ENCODE measurements at places on chromosomes 11 and 22. TPM values are rescaled to one million over a fixed set of nuclear protein-coding genes. Genes with fewer than 3 reads are reported as not detected.
A peak's percentile ranks its signal among the peaks of the same experiment; 100 is the strongest.

Gene SPDYC
- not detected for polyA plus RNA-seq

Gene APOBEC3G
- 11.4 TPM for polyA plus RNA-seq

Gene FGF4
- not detected for polyA plus RNA-seq

Gene OSBP2
- polyA plus RNA-seq = 5.6 TPM

GRCh38 chr11:74847395-74847794 is 98.7 kb downstream of the RNF169 start:
- no peak for DNase-seq

GRCh38 chr11:65072631-65072966 is 11.2 kb downstream of the CDCA5 start:
- DNase-seq = no peak

DNA sequence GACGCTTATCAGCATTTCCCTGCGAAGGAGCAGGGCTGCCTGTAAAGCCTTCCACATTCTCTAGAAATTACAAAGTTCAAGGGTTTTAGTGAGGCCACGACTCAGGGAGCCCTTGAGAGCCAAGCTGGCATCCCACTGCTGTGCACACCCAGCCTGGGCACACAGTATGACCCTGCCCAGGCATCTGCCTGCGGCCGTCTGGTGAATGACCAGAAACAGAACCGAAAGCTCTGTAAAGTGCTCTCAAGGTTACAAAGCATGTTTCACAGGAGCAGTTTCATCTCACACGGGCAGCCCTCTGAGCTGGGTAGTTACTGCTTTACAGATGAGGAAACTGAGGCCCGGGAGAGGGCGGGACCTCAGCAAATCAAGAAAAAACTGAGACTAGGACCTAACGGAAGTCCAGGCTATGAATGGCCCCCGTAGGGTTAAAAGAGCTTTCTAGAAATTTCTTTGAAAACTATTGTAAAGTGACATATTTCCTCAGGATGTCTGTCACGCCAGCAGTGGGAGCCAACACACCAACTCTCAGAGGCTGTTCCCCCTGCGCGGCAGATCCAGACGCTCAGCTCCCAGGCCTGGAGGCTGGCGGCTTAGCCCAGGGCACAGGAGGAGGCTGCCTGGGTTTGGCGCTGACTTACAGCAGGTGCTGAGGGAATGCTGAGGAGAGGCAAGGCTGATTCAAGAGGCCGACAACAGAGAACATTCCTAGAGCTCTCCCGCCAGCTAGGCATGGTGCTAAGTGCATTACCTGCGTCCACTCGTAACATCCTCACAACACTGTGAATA is 7.7 kb upstream of the TCF20 start:
- no peak for DNase-seq

DNA sequence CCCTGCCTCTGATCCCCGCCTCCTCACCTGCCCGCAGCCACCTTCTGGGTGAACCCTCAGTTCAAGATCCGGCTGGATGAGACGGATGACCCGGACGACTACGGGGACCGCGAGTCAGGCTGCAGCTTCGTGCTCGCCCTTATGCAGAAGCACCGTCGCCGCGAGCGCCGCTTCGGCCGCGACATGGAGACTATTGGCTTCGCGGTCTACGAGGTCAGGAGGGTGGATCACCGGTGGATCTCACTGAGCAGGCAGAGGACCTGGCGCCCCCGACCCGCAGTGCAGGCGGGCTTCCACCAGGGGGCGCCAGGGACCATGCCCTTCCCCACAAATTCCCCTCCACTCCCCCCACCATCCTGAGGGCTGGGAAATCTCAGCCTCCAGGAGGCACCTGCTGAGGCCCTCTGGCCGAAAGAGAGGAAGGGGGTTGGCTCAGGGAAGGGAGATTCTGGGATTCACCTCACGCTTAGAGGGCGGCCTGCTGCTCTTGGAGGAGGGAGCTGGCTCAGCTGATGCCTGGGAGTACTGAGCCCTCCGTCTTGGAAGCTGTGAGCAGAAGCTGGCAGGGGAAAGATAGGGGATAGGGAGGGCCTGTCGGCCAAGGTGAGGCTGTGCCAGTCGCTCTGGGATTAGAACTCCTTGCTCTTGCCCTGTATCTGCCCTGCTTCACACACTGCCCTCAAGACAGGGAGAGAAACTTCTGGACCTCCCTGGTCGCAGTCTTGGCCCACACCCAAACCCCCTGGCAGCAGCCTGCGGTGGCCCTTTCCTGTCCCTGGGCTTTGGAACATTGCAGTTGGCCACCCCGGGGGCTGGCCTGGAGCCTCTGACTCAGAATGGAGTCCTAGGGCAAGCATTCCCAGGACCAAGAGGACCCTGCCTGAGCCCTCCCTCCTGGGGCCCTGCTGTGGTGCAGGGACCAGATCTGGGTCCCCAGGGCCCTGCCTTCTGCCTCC is 23.2 kb downstream of the CAPN1 start:
- no peak for DNase-seq

- no peak for DNase-seq
Measured at GRCh38 chr22:40420341-40421081, 50.1 kb downstream of the SGSM3 start.

DNA sequence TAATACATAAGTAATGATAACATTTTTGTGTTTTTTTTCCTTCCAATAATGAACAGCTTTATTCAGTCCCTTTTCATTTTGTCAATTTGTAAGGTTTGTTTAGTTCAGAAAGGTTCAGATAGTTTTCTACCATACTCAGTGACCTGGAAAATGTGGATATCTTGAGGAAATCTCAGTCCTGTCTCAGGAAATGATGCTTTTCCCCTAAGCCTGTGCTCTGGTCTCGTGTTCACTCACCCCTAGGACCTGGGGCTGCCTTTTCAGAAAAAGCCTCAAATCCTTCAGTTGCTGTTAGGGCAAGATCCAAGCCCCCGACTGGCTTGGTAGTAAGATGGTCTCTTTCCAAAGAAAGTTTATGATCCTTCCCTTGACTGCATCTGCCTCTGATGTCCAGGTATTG is 21.8 kb downstream of the MS4A6A start:
- DNase-seq = no peak

GRCh38 chr11:75333807-75334140 is 17.7 kb downstream of the ARRB1 start:
- no peak for DNase-seq

DNA sequence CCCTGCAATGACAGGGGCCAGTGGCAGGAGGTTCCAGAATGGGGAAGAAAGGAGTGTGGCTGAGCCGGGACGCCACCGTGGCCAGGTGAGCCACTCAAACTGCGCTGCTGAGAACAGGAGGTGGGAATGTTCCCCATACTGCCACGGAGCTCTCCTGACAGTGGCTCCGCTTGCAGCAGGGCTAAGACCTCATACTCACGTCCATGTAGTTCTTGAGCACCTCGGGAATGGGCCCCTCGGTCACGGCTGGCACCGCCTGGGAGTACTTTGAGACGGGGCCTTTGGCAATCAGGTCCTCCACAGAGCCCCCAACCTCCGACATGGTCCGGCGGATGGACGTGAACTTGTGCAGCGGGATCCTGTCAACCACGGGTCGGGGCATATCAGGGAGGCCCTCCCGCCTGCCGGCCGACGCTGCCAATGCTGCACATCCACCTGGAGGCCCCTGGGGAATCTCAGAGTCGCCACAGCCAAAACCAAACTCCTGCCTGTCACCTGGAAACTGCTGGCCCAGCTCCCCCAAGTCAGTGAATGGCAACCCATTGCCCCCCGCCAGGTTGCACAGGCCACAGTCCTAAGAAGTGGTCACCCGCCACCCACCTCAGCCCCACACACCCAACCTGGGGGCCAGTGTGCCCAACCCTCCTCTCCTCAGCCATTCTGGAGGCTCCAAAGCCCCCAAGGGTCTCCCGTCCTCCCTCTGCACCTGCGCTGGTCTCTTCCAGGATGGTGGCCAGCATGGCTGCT is 2.4 kb downstream of the CTSD start:
- no peak for DNase-seq

DNA sequence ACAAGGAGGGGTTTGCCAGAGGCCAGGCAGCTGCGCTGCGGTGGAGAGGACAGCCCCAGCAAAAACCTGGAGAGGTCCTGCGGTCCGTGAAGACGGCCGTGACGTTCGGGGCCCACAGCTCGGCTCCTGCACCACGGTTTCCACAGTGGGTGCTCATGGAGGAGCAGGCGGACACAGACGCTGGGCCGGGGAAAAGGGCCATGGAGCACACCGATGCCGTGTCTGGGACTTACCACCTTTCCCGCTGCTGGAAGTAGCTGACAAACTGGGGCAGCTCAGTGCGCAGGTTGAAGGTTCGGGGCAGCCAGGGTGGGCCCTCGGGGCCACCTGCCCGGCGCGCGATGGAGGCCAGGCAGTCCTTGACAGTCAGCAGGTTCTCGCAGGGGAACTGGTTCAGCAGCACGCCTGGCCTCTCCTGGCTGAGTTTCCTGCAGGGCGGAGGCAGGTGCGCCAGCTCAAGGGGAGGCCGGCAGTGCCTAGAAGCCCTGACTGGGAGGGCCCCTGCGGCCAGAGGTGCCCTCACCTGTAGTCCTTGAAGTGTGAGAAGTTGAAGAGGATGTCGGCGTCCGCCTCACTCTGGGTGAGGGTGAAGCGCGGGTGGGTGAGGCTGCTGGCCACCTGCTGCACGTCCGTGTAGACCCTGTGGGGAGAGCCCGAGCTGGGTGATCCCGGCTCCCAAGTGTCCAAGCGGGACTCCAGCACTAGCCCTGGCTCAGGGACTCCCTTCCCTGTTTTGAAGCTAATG is 12.8 kb downstream of the TTLL12 start:
- DNase-seq = no peak

DNA sequence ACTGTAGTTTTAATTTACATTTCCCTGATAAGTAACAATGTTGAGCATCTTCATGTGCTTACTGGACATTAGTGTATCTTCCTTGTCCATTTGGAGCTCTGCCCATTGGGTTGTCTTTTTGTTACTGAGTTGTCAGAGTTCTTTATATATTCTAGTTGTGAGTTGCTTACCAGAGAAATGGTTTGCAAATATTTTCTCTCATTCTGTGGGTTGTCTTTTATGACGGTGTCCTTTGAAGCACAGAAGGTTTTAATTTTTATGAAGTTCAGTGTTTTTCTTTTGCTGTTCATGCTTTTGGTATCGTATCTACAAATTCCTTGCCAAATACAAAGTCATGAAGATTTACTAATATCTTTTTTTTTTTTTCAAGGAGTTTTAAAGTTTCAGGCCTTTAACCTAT is 42.4 kb downstream of the ZBTB44 start:
- no peak for DNase-seq

DNA sequence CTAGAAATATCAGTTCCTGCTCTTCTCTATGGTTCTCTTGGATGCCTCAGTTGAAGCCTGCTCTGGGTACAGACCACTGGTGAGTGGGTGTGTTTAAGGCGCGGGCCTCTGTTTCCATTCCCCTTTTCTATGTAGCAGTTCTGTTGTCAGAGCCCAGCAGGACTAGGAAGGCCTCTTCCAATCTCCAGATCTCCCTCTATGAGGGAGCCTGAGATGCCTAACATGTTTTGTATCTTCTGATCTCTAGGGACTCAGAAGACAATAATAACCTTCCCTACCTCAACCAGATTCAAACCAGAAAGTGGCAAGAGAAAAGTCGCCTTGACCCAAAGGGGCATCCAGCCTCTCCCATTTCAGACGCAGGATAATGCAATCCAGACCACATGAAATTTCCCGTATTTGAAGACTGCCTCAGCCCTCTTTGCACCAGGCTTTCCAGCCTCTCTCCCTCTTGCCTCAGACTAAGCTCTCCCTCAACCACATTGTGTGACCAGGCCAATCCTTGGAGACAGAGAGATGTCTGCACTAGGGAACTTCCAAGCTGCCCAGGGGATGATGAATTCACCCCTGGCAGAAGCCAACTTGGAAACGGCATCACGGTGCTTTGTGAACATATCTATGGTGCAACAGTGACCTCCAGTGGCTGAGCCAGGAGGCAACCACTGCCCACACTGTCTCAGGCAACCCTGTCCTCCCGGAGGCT is 150.1 kb upstream of the UBASH3B start:
- peak; percentile 76 for DNase-seq

DNA sequence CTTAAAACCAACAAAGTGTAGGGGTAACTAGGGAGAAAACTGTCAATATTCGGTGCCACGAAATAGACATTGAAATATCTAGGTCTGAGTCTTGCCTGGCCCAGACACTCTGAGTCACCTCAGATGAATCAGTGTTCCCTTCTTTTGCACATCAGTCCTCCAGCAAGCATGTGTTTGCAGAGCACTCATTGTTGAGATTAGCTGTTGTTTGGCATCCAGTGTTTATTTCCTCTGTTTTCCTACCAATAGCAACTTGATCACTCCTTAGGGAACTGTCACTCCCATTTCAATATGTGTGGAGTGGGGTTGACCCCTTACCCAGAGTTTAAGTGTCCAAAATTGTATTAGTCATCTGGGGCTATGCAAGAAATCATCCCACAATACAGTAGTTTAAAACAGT is 4.7 kb upstream of the ASCC2 start:
- DNase-seq = no peak

GRCh38 chr11:1219834-1220815 is 2.7 kb upstream of the MUC5B start:
- no peak for DNase-seq

DNA sequence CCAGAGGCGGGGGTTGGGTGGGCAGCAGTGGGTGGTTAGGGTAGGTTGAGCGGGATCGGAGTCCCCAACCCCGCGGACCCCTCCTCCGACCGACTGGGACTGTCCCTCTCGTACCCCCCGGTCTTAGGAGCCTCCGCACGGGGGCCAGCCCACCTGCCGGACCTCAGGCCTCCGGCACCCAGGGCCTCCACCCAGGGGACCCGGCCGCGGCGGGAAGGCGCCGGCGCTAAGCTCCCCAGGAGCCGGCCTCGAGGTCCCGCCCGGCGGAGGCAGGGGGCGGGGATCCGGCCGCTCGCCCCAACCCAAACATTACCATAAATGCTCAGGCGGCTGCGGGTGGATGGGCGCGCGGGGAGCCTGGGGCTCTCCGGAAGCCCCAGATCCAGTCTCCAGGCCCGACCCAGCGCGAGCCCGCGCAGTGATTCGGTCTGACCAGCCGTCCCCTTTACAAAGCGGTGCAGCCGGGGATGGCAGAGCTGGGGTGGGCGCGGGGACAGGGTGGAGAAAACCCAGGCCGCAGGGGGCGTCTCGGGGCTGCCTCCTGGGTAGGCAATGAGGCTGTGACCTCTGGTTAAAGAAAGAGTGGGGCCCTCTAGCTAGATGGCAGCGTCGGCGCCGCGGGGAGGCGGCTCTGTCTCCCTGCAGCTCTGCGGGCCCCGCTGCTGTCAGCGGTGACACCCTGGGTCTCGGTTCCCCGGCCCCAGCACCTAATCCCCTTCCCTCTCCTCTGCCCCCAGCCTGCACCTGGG is 4.0 kb upstream of the MCAM start:
- no peak for DNase-seq

DNA sequence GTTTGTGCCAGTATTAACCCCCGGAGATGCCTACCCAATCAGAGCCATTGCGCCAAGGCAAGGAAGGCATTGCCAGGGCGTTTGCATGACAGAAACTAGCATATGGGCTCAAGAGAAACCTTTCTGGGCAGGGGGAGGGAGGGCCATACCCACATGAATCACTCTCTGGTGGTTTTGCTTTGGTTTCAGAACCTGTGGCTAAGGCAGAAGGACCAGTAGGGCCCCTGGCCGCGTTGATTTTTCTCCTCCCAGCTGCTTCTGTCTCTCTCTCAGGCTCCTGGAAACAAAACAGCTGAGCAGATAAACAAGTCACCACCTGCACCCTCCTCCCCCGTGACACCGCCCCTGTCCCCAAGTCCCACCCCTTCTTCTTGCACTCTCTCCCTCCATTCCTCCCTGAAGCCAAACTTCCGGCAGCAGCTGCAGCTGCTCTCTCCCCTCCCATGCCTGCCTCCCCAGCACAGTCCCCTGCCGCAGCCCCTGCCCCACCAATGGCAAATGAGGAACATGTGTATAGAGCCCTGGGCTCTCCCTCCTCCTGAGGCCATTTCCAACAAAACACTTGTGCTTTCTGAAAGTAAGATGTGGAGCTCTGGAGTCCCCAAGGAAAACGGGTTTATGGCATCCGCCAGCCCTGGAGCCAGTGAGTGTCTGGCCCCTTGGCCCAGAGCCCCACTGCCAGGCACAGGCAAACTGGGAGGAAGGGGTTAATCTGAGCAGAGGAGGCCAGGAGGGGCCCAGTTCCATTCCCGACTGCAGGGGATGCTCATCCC is 39.0 kb upstream of the ADA2 start:
- DNase-seq = peak; percentile 87
